ENCODE measurements at places on chromosomes 6 and 20. TPM values are rescaled to one million over a fixed set of nuclear protein-coding genes. Genes with fewer than 3 reads are reported as not detected.

Gene SLC35F1
- 49.6 TPM for total RNA-seq

Gene LY6G6C
- total RNA-seq: not detected

Gene PACSIN1
- total RNA-seq: 4.3 TPM

Gene BTN3A1
- 15.5 TPM for total RNA-seq

Gene TMEM14A
- 44.6 TPM for total RNA-seq

Gene CENPW
- total RNA-seq: 8.6 TPM

Gene OR2J3
- not detected for total RNA-seq

Gene PACRG
- 7.2 TPM for total RNA-seq

Gene UBD
- not detected for total RNA-seq

Gene FILIP1
- 1.5 TPM for total RNA-seq

Gene OLIG3
- 1.2 TPM for total RNA-seq

Gene ID1
- 73.1 TPM for total RNA-seq

Gene GPSM3
- 0.82 TPM for total RNA-seq

Gene C20orf204
- total RNA-seq: 3.8 TPM

Gene NOX3
- total RNA-seq: not detected

Gene GMPR
- total RNA-seq: 3.9 TPM

Gene CCN2
- total RNA-seq: 8.5 TPM

Gene CEP43
- 36.0 TPM for total RNA-seq

Gene REM1
- not detected for total RNA-seq

Gene OPN5
- total RNA-seq: not detected

Gene PBOV1
- not detected for total RNA-seq

Gene CDSN
- not detected for total RNA-seq

Gene SMLR1
- not detected for total RNA-seq

Gene APCDD1L
- total RNA-seq: not detected

Gene BANF2
- total RNA-seq: not detected

Gene PPP1R14C
- 30.2 TPM for total RNA-seq

Gene ARFGEF3
- 38.3 TPM for total RNA-seq

Gene PTPRK
- 86.3 TPM for total RNA-seq

Gene TOX2
- 0.54 TPM for total RNA-seq

Gene CLPSL1
- not detected for total RNA-seq

Gene SOX4
- 217 TPM for total RNA-seq

Gene PROKR2
- 0.45 TPM for total RNA-seq

Gene CCN6
- not detected for total RNA-seq

Gene C20orf144
- not detected for total RNA-seq

Gene SLC22A16
- 0.91 TPM for total RNA-seq

Gene MOCS3
- 5.5 TPM for total RNA-seq

Gene SLC17A2
- not detected for total RNA-seq

Gene HLA-DQA2
- total RNA-seq: not detected

Gene PLAGL1
- 20.1 TPM for total RNA-seq

Gene TNXB
- 9.3 TPM for total RNA-seq

Gene BPIFA1
- not detected for total RNA-seq

Gene PAK5
- total RNA-seq: 27.8 TPM

Gene SYTL3
- 2.4 TPM for total RNA-seq

Gene DSP
- 9.9 TPM for total RNA-seq

Gene ABT1
- 7.6 TPM for total RNA-seq

Gene TFAP2D
- not detected for total RNA-seq

Gene KCNK15
- total RNA-seq: 0.27 TPM

All from cerebellum (tissue), 4 donors.